ENCODE measurements at places on chromosomes 5 and 9.

GRCh38 chr9:35563791-35564197 is 41.3 kb upstream of the TESK1 start:
- peak; percentile 24 for DNase-seq

- no peak for DNase-seq
Observed at GRCh38 chr5:151086905-151087360, 6.1 kb upstream of the TNIP1 start.

DNA sequence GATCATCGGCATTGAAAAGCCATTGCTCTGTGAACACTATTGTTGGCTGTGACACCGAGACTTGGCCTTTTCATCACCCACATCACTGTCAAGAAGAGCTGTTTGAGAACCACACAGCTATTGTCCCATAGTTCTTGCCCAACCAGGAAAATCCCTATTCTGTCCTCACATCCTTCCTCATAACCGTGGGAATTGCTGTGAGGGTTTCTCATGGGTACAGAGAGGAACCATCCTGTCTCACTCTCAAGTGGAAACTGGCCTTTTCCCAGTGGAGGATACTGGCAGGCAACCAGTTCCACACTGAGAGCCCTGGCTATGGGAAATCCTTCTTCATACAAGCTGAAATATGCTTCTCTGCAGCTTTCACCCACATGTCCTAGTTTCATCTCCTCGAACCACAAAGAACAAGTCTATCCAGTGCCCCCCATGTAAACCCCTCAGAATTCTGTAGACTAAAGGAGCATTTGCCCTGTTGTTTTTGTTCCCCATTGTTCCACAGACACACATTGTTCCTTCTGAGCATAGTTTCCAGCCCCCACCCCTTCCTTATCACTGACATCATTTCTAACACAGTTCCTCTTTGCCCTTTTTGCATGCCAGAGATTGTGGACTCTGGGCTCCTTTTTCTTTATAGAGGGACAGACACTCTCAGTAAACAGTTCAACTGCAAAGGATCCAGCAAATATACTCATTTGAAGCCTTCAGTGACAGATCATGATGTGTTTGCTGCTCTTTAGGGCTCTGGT is 57.8 kb upstream of the C5orf46 start:
- DNase-seq, result no peak

DNA sequence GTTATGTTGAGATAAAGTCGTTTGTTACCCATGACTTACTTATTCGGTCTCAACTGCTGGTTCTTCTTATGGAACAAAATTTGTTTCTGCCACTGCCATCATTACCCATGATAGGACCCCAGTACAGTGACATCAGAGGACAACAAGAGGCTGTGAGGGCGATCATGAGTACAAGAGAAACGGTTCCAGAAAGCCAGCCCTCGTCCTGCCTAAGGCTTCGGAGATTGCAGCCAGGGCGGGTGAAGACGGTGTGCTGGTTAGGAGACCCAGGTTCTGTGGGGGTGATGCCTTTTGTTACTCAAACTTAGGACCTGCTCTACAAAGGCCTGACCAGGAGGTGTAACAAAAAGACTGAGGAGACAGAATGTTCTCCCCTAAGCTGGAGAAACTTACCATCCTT is 10.9 kb downstream of the FYB1 start:
- no peak for DNase-seq

DNA sequence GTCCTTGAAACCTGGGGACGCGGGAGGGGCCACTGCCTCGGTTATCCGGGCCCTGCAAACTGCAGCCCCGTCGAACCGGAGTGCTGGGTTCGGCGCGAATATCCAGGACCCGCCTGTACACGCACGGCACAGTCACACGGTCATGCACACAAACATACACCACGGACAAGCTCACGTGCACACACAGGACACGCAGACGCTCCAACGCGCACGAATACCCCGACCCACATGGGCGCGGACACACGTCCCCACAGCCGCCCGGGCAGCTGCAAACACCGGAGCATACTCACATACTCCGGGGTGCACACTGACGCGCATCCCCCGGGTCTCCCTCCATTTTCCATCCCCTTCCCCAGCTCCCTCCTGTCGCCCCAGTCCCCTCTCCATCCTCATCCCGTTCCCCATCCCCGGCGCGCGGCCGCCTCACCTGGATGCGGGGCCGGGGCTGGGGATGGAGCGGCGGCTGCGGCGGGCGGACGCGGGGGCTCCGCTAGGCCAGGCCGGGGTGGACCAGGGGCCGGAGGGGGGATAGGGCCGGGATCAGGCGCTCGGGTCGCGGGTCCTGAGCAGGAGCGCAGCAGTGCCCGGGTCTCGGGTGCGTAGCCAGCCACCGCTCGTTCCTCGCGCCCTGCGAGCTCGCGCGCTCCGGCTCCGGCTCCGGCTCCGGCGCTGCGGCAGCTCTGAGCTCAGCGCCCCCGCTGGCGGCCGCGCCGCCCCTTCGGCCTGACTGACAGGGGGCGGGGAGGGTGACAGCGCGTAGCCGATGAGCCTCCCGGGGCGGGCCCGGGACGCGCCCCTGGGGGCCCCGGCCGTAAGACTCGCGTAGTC is at the start of the genes EIF4E1B and SNCB:
EIF4E1B (plus strand) TSS at position 823 of the 828 bp plus-strand sequence. CDS start 12,113 bp downstream, outside the sequence.
SNCB (minus strand) TSS at position 682 of the 828 bp plus-strand sequence. CDS start 880 bp downstream, outside the sequence.
- no peak for DNase-seq

DNA sequence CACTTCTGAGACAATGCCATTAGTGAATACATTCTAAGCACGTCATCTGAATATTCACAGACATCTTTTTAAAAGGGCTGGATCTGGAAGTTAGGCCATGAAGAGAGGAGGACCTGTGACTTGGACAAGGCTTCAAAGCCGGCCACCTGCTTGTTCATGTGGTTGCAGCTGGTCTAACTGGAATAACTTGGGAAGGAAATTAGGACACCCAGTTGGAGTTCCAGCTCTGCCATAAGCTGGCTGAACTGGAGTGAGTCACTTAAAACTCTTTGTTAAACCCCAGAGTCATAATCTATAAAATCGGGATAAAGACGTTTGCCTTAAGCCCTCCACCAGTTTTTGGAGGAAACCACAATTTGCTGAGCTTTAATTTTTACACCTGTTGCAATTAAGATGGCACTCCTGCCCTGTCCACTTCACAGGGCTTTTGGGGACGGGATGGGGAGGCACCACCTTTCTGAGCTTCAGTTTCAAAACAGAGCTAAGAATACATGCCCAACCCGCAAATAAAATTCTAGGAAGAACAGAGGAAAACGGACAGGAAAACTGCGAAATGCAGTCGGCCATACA is 536 bp upstream of the STX17 start:
- no peak for DNase-seq

DNA sequence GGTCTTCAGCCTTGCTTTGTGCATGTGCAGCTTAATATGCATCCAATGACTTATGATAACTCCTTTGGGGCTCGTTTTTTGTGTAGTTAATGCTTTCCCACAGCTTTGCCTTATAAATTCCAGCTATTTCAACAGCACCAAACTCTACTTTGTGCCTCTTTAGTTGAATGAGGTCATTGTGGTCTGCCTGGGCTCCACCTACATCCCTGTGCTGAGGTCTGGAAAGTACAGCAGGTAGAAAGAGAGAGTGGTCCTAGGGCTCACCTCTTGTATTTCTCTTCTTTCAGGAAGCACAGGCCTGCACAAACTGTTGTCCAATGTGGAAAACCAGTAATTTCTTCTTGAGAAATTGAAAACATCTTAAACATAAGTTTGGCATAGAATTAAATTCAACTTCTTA is 167.2 kb downstream of the XRCC4 start:
- no peak for DNase-seq

DNA sequence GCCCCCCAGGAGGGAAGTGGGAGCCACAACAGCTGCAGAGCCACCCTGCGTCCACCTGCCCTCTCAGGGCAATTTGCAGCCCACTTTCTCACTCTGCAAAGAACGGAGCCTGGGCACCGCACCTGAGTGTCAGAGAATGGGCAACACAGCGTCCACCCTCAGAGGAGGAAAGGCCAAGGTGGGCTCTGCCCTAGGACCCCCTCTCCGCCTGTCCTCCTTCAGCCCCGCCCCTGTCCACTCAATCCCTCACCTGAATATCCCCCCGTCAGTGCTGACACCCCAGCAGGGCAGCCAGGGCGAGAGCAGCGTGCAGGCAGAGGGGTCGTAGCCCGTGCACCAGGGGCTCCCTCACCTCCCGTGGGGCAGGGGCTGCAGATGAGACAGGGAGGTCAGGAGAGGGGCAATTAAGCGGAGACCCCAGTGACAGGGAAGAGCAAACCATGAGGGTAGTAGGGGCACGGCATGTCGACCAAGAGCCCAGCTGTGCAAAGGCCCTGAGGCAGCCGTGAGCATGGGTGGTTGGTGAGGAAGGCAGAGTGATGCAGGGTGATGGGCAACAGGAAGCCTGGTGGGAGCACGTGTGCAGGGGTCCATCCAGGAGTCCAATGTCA is 140.3 kb downstream of the OLFM1 start:
- no peak for DNase-seq

GRCh38 chr9:137387891-137388560 is 34.9 kb downstream of the EXD3 start:
- no peak for DNase-seq

DNA sequence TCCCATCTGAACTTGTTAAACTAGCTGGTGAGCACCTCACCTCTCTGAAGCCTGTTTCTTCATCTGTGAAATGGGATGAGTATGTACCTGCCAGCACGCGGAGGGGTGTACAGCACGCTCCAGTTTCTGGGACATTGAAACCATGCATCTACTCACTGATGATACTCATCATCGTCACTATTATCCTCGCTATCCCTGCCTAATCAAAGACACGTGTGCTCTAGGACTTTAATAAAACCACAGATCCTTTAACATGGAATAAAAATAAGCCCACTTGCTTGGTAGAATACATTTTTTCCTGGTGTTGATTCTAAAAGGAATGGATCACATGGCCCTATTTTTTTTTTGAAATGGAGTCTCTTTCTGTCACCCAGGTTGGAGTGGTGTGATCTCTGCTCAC is 37.3 kb upstream of the POMT1 start:
- DNase-seq, result no peak

DNA sequence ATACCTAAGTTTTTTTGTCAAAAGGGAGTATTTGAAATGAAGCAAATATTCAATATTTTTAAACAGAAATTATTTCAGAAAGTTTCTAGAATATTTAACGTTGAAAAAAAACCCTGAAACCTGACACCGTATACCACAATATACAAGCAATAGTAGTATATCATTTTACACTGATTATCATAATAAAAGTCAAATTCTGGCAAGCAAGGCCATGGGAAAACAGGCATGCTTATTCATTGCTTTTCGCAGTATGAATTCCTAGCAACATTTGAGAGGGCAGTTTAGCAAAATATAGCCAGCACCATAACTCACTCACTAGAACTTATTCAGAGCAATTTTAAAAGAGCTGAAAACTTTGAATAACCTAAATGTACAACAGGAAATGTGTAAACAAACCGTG is 46.1 kb downstream of the ERAP1 start:
- no peak for DNase-seq

GRCh38 chr5:167564275-167564674 is 727.2 kb upstream of the WWC1 start:
- no peak for DNase-seq

GRCh38 chr5:150107909-150108447 is 21.6 kb upstream of the CSF1R start:
- no peak for DNase-seq

DNA sequence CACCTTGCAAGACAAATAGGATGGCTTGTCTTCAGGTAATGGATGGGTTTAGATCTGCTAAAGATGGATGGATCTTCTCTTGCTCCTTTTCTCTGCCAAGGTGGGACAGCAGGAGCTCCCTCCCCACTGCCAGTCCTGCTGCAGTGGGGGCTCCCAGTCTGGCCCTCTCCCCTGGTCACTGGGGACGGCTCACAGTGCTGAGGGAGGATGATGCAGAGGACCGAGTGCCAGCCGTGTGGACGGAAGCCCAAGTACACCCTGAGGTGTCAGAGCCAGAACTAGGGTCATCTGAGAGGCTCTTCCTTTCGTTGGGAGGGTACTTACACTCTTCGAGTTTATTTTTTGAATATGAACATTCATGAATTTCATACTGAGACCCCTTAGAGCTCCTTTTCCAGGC is 5.7 kb downstream of the CCDC69 start:
- DNase-seq, result no peak

DNA sequence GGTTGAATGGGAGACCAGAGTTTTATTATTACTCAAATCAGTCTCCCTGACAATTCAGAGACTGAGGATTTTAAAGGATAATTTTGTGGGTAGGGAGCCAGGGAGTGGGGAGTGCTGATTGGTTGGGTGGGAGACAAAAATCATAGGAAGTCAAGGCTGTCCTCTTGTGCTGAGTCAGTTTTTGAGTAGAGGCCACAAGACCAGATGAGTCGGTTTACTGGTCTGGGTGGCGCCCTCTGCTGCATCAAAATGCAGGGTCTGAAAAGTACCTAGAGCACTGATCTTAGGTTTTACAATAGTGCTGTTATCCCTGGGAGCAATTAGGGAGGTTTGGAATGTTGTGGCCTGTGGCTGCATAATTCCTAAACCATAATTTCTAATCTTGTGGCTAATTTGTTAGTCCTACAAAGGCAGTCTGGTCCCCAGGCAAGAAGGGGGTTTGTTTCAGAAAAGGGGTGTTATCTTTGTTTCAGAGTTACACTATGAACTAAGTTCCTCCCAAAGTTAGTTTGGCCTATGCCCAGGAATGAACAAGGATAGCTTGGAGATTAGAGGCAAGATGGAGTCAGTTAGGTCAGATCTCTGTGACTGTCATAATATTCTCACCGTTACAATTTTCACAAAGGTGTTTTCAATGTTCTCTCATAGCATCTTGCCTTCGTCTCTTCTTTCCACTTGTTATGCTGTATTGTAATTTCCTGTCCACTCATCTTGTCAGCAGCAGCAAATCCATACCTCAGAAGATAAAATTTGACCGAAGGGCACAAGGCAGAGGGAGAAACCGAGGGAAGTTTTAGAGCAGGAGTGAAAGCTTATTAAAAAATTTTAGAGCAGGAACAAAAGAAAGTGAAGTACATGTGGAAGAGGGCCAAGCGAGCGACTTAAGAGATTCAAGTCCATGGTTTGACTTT is 59.2 kb upstream of the CLINT1 start:
- DNase-seq, result peak; percentile 68

- no peak for DNase-seq
Observed at GRCh38 chr5:172274951-172275753, 8.4 kb downstream of the UBTD2 start.

GRCh38 chr5:128432913-128433440 is 105.1 kb downstream of the FBN2 start:
- no peak for DNase-seq

GRCh38 chr9:127809540-127810377 is 7.1 kb downstream of the FPGS start:
- no peak for DNase-seq

DNA sequence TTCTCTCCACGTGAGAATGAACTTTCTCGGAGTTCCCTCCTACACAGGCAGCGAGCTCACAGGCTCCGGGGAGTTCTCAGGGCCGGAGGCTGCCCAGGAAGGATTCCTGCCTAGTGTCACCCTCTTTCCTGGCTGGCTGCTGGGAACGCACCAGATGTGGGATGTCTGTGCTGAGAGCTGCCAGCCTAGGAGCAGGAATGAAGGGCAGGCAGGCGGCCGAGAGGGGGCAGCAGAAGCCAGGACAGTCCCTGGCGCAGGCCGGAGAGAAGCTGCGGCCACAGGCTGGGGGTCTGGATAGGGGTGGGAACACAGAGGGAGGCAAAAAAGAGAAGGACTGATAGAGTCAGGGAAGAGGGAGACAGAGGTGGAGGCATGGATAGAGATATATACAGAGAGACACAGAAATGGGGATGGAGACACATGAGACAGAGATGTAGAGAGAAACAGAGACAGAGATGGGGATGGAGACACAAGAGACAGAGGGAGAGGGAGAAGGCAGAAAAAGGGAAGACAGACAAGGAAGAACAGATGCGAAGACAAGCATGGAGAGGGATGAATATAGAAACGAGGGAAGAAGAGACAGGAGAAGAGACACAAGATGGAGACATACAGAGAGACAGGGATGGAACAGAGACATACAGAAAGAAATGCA is 25.3 kb upstream of the ENHO start:
- peak; percentile 87 for DNase-seq

GRCh38 chr5:2732850-2733249 is 18.6 kb downstream of the IRX2 start:
- DNase-seq, result no peak
